Regular cardiac myocyte (primary cell): ENCODE measurements at places on chromosomes 7 and 10. TPM values are rescaled to one million over a fixed set of nuclear protein-coding genes. Genes with fewer than 3 reads are reported as not detected.

SPDYE9 gene
- total RNA-seq = not detected in 2 replicates

BTBD16 gene
- under 0.01 TPM in 1 of 2 replicates, not detected in the other for total RNA-seq

ZNF467 gene
- 0.56 and 0.77 TPM in 2 replicates for total RNA-seq

CDK6 gene
- 38.3 and 38.9 TPM in 2 replicates for total RNA-seq

FAM171A1 gene
- total RNA-seq = 15.8 and 37.6 TPM in 2 replicates

FAM25C gene
- not detected in 2 replicates for total RNA-seq

CFAP69 gene
- 1.2 and 9.0 TPM in 2 replicates for total RNA-seq

SDK1 gene
- under 0.01 and 0.19 TPM in 2 replicates for total RNA-seq

CPN1 gene
- not detected in 2 replicates for total RNA-seq

PAX4 gene
- total RNA-seq = not detected in 2 replicates

SPDYE3 gene
- not detected in 2 replicates for total RNA-seq

OR2A1 gene
- under 0.01 TPM in 1 of 2 replicates, not detected in the other for total RNA-seq

LRRC4 gene
- 0.19 TPM in 1 of 2 replicates, not detected in the other for total RNA-seq

NKX1-2 gene
- total RNA-seq = not detected in 2 replicates

NPC1L1 gene
- under 0.01 TPM in 2 replicates for total RNA-seq
